ENCODE measurements at places on chromosomes 4 and X.

GRCh38 chrX:6372981-6373380 is 144.3 kb upstream of the NLGN4X start:
- DNase-seq, result no peak

DNA sequence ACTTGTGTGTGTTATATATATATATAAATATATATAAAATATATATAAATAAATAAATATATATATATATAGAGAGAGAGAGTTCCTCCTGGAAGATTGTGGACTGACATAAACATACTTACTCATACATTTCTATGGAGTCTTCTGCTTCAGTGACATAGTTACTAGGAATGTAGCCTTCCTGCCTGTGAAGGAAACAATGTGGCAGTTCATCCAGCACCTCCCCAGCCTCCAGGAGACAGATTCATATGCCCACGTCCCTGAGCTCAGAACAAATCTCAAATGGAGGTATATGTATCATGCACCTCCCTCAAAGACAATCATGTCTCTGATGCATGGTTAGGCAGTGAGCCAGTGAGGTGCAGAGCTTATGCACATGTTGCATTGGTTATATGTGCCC is 11.4 kb upstream of the TIMM8A start:
- no peak for DNase-seq

DNA sequence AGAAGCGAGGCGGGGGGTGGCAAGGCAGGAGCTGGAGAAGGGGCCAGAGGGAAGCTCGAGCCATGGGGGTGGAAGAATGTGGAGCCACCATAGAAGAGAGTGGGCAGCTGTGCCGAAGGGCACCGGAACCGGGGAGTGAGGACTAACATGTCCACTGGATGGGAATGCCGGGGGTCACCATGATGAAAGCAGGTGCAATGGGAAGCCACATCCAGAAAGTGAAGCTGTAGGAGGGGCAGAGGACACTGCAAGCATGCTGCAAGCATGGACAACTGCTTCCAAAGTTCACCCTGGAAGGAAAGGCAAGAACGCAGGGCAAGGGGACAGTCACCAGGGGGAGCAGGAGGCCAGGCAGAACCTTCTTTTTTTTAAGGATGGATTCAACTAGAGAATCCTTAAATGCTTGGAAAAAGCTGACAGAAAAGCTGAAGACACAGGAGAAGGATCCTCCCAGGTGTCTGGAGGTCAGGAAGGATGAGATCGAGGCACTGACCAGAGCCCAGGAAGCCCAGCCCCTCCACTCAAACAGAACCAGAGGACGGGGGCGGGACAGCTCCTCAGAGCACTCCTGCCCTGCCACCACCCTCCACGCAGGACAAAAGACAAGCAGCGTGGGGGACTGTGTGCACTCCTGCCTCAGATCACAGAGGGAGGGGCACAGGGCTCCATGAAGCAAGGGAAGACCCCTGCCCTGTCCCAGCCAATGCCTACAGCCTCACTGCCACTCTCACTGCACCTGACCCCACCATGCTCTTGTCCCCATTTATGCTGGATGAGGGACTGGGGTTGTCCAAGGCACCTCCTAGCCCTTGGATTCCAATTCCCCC is 169.2 kb downstream of the AFAP1 start:
- peak; percentile 56 for DNase-seq

- no peak for DNase-seq
Measured at GRCh38 chrX:95063554-95063953, 1389.5 kb downstream of the FAM133A start.

- no peak for DNase-seq
Measured at GRCh38 chr4:117847849-117848248, 186.4 kb upstream of the NDST3 start.

DNA sequence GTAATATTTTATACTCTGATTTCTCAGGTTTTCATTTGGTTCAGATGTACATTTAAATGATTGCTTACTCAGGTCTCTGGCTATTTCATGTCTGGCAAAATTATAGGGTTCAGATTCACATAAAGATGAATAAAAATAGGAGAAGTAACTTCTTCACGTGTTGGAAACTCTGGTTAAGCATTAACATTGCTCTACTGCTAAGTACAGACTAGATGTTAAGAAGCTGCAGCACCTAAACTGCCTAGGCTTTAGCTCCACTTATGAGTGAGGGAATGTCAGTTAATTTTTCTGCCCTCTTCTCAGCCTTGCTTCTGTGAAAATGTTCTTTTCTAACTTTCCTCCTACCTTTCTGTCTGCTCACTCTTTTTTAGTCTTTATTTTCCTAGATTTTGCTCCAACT is 361.2 kb downstream of the ARAP2 start:
- DNase-seq, result no peak

DNA sequence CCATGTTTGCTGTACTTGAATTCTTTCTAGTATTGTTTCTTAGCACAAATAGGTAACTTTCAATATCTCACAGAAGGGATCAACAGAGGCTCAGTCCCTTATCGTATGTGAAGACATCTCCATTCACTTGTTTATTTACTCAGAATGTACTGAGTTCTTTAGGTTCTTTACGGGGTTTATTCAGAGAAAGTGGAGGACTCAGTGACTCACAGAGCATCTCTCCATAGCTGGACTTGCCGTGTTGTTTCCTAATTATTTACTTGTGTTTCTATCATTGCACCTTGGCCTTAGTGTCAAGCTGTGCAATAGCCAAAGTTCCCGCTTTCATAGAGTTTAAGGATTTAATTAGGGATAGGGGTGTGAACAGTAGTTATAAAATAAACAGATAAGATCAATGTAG is 57.1 kb downstream of the RHOH start:
- DNase-seq, result no peak

- DNase-seq, result no peak
Measured at GRCh38 chr4:174999407-174999806, 81.2 kb downstream of the ADAM29 start.
